Karpas-422 (cell line): ENCODE measurements at places on chromosomes 6 and 20. TPM values are rescaled to one million over a fixed set of nuclear protein-coding genes. Genes with fewer than 3 reads are reported as not detected.

DNA sequence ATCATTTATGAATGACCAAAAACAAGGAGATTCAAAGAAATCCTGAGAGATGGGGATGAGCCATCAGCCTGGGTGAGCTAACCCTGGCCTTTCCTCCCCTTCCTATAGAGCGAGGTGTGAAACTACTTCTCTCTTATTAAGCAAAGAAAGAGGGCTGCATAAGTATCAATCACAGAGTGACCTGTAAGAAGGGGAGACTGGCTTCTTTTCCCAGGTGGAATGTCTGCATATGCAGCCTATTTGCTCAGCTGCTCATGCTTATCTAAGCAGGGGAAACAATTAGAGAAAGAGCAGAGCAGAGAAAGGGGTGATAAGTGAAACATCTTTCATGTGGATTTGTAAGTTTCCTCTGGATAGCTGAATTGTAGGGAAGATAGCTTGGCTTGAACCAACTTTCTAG lies 160.0 kb downstream of the PKHD1 start:
- H3K4me1 ChIP-seq: no peaks in the 10 kb centered on the region
- no peak overlapping the region for H3K27ac ChIP-seq
- H3K36me3 ChIP-seq: no peaks in the 10 kb centered on the region

- H3K4me3 ChIP-seq: no peak overlapping the region
- DNase-seq: no peak
- no peaks in the 10 kb centered on the region for H3K27me3 ChIP-seq
- no peak overlapping the region for H3K27ac ChIP-seq
- H3K4me1 ChIP-seq: no peaks in the 10 kb centered on the region
Measured at GRCh38 chr6:136114661-136115060, 135.4 kb downstream of the MTFR2 start.

DNA sequence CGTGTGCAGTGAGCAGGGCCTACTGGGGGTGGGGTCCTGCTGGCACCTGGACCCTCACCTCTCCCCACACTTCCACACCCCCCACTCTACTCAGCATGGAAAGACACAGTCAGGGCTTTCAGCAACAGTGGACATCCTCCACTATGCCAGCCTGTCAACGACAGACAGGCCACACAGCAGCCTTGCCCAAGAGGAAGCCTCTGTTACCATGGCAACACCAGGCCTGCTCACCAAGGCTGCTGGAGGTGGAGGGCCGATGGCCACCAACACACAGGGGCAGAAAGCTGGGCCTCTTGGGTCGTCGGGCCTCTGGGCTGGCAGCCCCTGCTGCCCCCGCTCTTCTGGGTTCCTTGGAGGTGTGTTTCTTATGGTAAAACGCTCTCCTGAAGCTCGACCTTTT lies 13.6 kb downstream of the BNIP5 start:
- peaks cover 29% of the 10 kb centered on the region for H3K4me1 ChIP-seq
- no peaks in the 10 kb centered on the region for H3K36me3 ChIP-seq
- no peak for DNase-seq
- H3K27ac ChIP-seq: no peak overlapping the region
- H3K4me3 ChIP-seq: no peak overlapping the region

DNA sequence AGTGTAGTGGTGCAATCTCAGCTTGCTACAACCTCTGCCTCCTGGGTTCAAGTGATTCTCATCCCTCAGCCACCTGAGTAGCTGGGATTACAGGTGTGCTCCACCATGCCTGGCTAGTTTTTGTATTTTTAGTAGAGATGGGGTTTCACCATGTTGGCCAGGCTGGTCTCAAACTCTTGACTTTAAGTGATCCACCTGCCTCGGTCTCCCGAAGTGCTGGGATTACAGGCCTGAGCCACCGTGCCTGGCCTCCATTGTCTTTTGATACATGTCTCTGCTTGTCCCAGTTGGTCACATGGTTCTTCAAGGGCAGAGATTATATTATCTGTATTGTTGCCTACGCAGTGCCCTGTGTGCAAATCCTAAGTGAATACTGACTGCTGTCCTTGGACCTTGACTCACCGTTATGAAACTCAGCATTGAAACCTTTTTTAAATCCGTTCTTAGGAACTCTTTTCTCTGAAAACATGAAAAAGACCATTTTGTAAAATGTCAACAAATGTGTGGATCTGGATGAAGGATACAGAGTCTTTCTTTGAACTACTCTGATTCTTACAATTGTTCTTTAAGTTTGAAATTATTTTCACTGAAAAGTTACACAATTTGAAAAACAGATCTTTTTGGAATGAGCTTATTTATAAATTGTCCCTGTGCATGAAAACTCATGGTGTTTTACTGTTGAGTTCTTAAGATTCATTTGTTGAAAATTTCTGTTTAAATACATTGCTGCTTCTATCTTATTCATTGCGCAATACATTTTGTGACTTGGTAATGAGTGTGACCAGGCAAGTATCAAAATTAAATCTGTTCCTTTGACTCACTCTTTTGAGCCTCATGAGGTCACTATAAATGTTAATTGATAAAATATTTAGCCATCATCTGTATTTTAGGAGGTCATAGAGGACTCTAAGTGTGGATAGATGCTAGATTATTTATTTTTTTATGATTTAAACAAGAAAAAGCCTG lies 293.5 kb downstream of the UTRN start:
- H3K27me3 ChIP-seq: no peaks in the 10 kb centered on the region
- no peak overlapping the region for H3K4me3 ChIP-seq
- H3K27ac ChIP-seq: no peak overlapping the region
- peaks cover 19% of the 10 kb centered on the region for H3K4me1 ChIP-seq

DNA sequence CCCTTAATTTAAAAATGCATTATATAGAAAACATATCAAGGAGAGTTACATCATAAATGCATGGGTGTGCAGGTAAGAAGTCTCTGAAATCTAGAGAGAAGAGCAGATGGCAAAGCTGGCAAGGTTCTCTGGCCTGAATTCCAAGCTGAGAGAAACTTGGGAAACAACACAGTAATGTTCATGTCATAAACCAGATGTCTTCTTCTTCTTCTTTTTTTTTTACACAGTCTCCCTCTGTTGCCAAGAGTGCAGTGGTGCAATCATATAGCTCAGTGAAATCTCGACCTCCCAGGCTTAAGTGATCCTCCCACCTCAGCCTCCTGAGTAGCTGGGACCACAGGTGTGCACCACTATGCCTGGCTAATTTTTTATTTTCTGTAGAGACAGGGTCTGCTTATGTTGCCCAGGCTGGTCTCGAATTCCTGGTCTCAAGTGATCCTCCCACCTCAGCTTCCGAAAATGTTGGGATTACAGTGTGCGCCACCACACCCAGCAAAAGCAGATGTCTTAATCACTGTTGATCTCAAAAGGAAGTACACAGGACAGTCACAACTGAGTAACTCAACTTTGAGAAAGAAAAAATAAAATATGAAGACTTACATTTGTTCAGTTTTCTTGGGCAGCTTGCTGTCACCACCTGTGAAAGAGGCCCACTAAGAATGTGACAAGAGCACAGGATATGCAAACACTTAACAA lies 77.3 kb downstream of the DNAAF9 start:
- H3K27me3 ChIP-seq: no peaks in the 10 kb centered on the region
- H3K4me1 ChIP-seq: no peaks in the 10 kb centered on the region
- DNase-seq: no peak
- no peaks in the 10 kb centered on the region for H3K36me3 ChIP-seq
- H3K4me3 ChIP-seq: no peak overlapping the region

DNA sequence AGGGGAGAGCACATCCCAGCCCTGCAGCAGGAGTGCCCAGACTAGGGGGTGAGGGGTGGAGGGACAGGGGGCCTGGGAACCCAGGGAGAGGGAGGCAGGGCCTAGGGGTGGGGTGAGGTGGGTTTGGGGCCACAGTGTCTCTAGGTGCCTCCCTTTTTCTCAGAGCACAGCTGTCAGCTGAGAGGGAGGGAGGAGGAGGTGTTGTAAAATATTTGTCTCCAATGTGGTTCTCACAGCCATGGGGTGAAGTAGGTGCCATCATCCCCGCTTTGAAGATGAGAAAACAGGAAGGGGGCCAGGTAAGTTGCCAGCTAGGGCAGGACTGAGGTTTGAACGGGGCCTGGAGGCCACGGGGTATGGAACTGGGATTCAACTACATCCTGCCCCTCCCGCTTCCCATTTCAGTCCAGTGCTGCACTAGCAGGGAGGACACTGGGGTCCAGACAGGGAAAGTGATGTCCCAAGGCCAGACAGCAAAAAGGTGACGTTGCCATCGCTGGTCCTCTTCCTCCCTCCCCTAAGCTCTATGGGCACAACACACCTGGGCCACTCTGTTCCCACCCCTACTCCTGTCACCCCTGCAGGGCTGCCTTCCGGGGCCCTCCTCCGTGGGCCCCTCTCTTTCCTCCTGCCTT lies 20.3 kb downstream of the PACSIN1 start:
- H3K27me3 ChIP-seq: no peaks in the 10 kb centered on the region
- H3K27ac ChIP-seq: no peak overlapping the region

- no peak overlapping the region for H3K27ac ChIP-seq
- H3K4me3 ChIP-seq: no peak overlapping the region
- no peaks in the 10 kb centered on the region for H3K36me3 ChIP-seq
- no peaks in the 10 kb centered on the region for H3K27me3 ChIP-seq
- no peak for DNase-seq
Measured at GRCh38 chr6:80988892-80989291, 763.6 kb downstream of the TENT5A start.

DNA sequence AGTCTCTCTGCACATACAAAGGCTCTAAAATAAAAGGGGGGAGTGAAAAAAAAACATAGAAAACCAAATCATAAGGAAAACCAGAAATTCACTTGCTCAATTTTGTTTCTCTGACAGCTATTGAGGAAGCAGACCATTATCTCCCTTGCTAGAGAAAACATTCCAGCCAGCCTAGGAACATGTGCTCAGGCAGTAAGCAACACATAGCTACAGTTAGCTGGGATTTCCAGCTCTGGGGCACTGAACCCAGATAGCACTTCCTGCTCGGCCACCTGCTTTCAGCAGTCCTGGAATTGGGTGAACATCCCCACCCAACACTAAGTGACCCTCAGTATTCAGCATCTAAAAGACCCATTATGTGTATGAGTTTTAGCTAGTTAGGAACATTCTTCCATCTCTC lies 61.3 kb downstream of the TNFRSF21 start:
- no peak for DNase-seq
- peaks cover 51% of the 10 kb centered on the region for H3K4me1 ChIP-seq
- H3K36me3 ChIP-seq: no peaks in the 10 kb centered on the region
- H3K27me3 ChIP-seq: no peaks in the 10 kb centered on the region
- no peak overlapping the region for H3K4me3 ChIP-seq
- H3K27ac ChIP-seq: peak overlapping the region; percentile 85; the same call in 1 of the 2 replicates

GRCh38 chr20:23446505-23446904 lies 6.2 kb downstream of the CST11 start:
- no peak overlapping the region for H3K27ac ChIP-seq
- H3K36me3 ChIP-seq: no peaks in the 10 kb centered on the region
- H3K4me3 ChIP-seq: no peak overlapping the region
- H3K27me3 ChIP-seq: no peaks in the 10 kb centered on the region

- no peaks in the 10 kb centered on the region for H3K36me3 ChIP-seq
- DNase-seq: no peak
- no peak overlapping the region for H3K4me3 ChIP-seq
- H3K4me1 ChIP-seq: no peaks in the 10 kb centered on the region
Measured at GRCh38 chr20:38226553-38226952, 34.0 kb downstream of the KIAA1755 start.

DNA sequence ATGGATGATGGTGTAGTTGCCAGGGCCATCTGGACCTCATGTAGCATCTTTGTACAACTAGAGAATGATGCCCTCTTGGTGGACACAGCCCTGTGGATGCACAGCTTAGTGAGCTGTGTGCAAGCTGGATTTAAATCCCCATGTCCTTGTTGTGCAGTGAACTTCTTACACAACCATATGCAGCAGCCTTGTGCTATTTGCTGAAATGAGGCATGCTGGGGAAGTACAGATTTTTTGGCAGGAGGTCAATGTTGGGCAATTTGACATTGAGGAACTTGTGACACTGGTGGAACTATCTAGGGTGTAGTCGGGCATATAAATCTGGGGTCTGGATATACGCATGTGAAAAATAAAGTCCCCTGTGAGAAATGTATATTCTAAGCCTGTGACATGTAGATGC lies 5.8 kb upstream of the CDC5L start:
- H3K36me3 ChIP-seq: no peaks in the 10 kb centered on the region
- no peak overlapping the region for H3K4me3 ChIP-seq
- no peak for DNase-seq
- H3K4me1 ChIP-seq: peaks cover 6% of the 10 kb centered on the region
- no peaks in the 10 kb centered on the region for H3K27me3 ChIP-seq
- H3K27ac ChIP-seq: no peak overlapping the region

DNA sequence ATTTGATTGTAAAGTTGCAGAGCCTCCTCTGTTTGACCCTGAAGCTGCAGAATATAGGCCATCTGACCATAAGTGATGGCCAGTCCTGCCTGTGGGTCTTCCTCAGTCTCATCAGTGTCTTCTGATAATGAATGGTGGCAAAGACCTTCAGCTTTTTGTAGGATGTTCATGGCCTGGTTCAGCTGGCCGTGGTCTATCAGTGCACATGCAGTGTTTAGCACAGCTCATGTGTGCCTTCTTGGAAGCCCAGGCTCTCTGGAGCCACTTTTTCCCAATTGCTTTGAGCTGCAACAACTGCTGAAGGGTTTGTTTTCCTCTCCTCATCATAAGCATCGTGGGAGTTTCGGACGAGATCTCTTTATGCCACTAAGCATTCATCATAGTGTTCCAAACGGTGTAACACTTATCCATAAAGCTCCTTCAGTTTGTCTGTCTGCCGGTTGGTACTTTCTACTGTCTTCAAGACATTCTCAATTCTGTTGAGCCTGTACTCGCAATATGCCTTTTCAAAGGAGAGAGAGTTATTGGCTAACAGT lies 70.1 kb upstream of the TULP4 start:
- peaks cover 56% of the 10 kb centered on the region for H3K4me1 ChIP-seq
- peak overlapping the region; percentile 40; the same call in 1 of the 2 replicates for H3K4me3 ChIP-seq
- H3K27me3 ChIP-seq: no peaks in the 10 kb centered on the region
- H3K36me3 ChIP-seq: peaks cover 12% of the 10 kb centered on the region; the same call in 1 of the 2 replicates
- DNase-seq: no peak

DNA sequence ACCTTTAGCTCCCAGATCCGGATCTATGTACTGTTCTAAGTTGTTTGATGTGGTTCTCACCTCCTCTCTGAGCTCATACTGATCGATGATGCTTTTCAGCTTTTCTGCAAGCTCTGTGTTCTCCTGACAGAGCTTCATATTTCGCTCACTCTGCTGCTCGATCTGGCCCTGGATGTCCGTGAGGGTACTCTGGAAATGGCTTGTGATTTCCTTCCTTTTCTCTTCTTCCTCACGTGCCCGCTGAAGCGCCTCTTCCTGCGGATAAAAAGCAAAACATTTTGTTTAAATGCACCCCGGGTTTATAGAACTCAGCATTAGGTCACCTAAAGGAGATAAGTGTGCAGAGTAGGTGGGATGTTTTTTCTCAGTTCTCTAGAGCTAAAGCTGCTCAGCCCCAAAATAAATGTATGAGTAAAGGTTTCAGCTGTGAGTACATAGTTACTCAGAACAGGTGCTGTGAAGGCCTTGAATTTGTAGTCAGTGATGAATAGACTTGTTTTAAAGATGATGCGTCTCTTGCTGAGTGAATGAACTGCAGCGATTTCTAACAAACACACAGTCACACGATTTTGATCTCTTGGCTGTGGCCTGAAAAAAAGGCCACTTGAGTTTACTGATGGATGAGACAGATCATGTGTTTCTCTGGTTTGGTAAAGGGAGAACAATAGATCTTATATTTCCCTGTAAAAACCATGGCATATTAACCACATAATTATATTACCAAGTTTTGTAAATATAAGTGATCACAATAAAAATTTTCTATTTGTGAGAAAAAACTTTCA lies 29.1 kb downstream of the TXLNB start:
- H3K27ac ChIP-seq: peak overlapping the region; percentile 97
- DNase-seq: peak; percentile 80
- peak overlapping the region; percentile 57 for H3K4me3 ChIP-seq
- peaks cover 18% of the 10 kb centered on the region for H3K36me3 ChIP-seq
- H3K27me3 ChIP-seq: no peaks in the 10 kb centered on the region
- H3K4me1 ChIP-seq: peaks cover 58% of the 10 kb centered on the region

The SSR1 gene
- total RNA-seq: 43.6 and 83.2 TPM in 2 replicates

The HSPA1L gene
- total RNA-seq: 0.72 TPM in 1 of 2 replicates, not detected in the other

The GPX5 gene
- total RNA-seq: not detected in 2 replicates

The FAM83B gene
- total RNA-seq: not detected in 2 replicates

The PCNA gene
- total RNA-seq: 99.1 and 185 TPM in 2 replicates

The MAP7 gene
- total RNA-seq: not detected in 2 replicates

The ABCF1 gene
- 14.4 and 26.0 TPM in 2 replicates for total RNA-seq
